Inflammatory macrophage (primary cell): ENCODE measurements at places on chromosomes 2 and 18.
A peak's percentile ranks its signal among the peaks of the same experiment; 100 is the strongest.

DNA sequence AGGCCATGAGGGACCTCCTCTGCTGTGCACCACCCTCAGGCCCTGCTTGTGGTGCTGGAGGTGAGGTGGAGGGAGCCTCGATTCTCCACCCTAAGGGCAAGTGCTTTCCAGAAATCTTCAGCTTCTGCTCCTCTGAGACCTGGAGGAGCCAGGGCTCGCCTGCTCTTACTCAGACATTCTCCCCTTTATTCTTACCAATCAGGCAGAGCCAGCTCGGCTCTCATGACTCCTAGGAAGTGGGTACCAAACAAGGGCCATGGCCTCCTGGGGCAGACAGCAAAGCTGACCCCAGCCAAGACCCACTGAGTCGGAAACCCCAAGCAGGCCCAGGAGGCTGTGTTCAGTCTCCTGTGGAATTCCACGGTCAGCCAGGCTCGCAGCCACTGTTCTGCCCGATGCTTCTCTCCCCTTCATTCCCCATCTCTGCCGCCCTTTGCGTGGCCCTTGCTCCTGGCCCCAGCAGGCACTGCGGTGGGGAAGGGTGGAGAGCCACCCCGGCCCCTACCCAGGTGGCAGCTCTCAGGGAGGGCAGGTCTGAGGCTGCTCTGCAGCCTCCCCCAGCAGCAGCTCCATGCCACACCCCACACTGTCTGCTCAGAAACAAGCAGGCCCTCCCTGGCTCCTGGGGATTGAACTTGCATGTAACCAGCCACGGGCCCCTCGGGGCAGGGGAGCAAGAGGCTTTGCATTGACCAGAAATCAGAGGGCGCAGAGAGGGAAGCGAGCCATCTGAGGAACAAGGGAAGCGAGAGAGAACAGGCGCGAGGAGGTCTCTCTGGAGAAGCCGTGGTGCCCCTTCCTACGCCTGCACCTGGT is 24.0 kb downstream of the HS1BP3 start:
- DNase-seq, result no peak

GRCh38 chr2:112644933-112645309 is 818 bp upstream of the SLC20A1 start:
- DNase-seq, result no peak

- peak; percentile 71 for DNase-seq
Measured at GRCh38 chr2:191565647-191566198, 112.2 kb upstream of the NABP1 start.

DNA sequence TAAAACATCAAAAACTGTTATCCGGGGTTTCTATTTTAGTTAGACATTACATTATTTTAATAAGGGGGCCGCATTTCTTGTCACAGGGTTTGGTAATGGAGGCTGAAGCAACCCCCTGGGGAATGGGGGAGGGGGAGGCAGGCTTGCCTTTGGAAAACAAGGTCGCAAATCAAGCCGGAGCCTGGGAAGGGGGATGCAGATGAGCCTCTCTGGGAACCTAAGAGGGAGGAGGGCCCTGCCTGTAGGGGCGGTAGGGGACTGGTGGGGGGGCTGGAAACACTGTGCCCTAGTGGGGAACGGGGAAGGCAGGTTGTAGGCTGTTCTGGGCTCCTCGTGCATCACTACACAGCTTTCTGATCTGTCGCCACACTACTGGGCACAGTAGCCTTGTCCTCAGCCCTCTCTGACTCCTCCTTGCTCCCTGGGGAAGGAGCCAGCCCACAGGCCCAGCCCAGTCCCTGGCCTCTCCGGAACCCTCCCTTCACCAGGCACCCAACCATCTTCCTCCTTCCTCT is 170.2 kb upstream of the SMAD2 start:
- DNase-seq, result peak; percentile 15

DNA sequence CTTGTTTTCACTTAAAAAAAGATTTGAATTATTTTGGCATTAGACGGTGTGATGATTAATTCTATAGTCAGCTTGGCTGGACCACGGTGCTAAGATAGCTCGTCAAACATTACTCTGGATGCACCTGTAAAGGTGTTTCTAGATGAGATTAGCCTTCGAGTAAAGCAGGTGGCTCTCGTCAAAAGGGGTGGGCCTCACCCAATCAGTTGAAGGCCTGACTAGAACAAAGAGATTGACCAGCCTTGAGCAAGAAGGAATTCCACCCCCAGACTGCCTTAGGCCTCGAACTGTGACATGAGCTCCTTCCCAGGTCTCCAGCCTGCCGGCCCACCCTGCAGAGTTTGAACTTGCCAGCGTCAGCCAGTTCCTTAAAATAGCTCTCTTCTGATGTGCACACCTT is 73.4 kb downstream of the TWIST2 start:
- DNase-seq, result no peak

DNA sequence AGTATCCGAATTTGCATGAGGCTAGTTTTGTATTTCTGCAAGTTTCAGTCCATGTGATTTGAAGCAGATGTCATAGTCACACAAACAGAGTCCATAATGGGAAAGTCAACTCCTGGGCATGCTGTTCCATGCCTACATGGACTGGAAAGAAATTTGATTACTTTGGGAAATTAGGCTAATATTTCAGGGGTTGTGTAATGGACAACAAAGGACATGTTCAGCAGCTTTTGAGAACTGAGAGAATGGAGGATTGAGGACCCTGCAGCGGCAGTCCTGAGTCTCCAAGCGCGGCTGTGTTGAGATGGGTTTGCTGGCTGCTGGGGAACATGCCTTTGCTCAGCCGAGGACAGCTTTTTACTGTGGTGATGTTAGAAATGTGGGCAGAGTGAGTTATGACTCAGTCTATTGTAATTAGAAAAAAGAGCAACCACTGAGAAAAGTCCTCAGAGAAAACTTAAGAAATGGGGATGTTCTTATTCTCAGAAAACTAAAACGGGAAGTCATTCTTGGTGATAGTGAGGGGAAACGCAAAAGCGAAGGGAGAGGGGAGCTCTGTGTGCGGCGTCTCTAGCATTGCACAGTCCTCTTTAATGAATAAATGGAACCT is 149.2 kb downstream of the FAM210A start:
- peak; percentile 94 for DNase-seq

DNA sequence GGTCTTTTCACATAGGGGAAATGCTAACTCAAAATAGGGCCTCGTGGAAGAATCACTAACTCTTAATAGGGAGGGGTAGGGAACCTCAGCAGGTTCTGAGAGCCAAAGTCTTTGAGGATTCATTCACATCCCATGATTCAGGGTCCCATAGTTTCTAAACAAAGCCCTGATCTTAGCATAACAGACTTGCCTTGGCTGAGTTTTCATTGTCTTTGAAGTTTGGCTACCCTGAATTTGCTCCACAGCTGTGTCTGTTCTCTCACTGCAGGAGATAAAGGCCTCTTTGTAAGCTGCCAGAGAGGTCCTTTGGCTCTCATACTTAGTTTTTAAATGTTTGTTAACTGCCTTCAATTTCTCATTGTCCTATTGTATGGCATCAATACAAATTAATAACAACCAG is 54.5 kb downstream of the ZDBF2 start:
- no peak for DNase-seq

DNA sequence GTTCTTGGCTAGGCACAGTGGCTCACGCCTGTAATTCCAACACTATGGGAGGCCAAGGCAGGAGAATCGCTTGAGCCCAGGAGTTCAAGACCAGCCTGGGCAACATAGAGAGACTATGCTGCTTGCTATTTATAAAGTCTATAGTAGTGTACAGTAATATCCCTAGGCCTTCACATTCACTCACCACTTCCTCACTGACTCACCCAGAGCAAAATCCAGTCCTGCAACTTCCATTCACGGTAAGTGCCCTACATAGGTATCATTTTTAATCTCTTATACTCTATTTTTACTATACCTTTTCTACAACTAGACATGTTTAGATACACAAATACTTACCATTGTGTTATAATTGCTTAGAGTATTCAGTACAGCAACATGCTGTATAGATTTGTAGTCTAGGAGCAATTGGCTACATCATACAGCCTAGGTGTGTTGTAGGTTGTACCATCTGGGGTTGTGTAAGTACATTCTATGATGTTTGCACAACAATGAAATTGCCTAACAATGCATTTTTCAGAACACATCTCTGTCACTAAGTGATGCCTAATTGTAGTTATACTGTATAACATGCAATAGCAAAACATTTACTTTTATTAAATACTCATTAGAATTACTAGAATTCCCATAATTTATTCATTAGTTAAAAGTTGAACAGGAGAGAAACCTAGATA is 8.8 kb downstream of the DHX57 start:
- no peak for DNase-seq

- peak; percentile 95 for DNase-seq
Measured at GRCh38 chr18:55589625-55590291, 1.8 kb upstream of the TCF4 start.

DNA sequence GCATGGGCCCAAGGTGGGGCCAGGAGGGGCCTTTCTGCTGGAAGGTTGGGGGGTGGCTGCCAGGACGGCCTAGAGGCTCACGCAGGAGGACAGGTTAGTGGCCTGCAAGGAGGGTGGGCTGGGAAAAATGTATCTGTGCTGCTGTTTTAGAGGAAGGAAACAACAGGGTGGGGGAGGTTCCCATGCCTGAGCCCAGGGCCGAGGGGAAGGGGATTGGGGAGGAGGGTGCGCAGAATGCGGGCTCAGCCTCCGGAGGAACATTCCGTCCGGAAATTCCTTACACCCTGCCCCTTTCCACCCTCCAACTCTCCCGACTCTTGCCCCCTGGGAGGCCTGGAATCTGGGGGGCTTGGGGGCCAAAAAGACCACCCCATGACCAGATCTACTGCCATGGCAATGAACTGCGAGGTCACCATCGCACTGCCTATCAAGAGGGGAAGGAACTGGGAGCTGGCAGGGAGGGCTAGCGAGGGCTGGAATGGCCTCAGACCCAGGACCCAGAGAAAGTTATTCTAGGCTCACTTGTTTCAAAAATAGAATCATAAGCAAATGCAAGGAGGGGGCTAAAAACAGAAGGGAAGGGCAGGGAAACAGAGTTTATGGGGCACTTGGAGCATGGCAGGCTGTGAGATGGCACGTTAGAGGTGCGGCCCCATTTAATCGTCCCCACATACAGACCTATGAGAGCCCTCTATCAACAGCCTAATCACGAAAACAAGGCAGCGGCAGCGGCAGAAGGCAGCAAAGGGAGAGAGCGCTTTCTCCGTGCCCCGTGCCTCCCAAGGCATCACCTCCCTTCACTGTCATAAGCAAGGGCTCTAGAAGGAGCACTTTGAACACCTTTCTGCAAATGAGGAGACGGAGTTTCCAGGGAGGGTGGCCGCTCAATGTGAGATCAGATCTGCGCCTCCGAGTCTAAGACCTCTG is 90.4 kb downstream of the TNS1 start:
- DNase-seq, result no peak

DNA sequence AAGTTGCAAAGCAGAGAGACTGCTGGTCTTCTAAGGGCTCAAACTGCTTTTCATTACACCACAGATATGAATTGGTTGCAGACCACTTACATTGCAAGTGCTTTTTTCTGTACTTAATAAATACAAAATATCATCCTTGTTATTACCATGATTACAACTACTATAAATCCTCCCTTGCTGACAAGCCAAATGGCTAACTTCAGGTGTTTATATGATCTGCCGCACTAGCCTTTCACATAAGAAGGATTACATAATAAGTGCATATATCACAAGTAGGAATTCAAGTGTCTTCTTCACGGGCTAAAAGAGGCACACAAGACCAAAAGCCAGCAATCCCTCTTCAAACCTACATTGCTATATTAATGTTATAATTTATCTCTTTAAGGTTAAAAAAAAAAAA is 373.0 kb downstream of the ZEB2 start:
- DNase-seq, result no peak

DNA sequence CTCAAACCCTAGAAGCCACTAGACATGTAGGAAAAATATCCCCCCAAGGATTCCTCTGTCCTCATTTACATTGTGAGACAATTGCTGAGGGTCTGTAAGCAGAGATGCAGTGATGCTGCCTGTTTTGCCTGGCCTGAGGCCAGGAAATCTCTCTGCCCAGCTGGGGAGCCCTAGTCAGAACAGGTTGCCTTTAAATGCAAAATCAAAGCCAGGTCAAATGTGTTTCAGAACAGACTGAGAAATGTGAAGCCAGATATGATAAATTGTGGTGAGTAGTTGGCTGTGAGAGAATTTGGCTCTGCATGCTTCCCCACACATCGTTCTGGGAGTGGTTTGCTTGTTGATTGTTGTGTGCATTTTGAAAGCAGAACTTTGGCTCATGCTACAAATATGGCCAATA is 38.4 kb upstream of the NXPH2 start:
- no peak for DNase-seq

- no peak for DNase-seq
Measured at GRCh38 chr2:31203916-31204315, 13.4 kb downstream of the CAPN14 start.

DNA sequence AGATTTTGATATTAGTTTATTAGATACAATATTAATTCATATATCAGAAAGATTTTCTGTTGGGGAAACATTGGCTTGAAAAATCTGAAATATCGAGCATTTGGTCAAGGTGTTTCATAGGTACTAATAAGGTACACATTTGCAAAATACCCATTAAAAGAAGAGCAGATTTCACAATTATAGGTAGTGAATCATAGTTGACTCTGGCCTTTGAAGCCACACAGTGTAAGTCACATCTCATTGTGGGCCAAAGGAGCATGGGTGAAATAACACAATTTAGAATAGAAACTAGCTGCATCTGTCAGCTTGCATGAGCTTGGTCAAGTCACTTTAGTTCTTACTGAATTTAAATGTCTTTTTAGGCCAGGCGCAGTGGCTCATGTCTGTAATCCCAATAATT is 4.9 kb downstream of the KDM3A start:
- no peak for DNase-seq

- no peak for DNase-seq
Measured at GRCh38 chr2:230881840-230882239, 17.1 kb downstream of the ITM2C start.

DNA sequence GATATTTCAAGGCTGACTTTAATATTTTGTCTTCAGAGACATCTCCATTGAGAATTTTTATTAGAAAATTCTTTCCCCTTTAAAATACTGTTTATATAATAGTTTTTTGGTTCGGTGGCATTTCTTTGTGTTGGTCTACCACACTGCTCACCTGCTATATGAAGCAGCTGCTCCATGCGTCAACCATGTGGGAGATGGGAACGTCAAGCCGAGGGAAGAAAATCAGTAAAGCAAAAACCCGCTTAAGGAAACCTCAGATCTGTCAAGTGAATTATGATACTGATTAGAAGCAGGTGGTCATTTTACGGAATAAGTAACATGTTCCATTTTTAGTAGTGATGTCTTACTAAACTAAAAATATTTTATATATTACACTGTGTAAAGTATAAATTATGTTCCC is 5.6 kb upstream of the TMEM17 start:
- no peak for DNase-seq

DNA sequence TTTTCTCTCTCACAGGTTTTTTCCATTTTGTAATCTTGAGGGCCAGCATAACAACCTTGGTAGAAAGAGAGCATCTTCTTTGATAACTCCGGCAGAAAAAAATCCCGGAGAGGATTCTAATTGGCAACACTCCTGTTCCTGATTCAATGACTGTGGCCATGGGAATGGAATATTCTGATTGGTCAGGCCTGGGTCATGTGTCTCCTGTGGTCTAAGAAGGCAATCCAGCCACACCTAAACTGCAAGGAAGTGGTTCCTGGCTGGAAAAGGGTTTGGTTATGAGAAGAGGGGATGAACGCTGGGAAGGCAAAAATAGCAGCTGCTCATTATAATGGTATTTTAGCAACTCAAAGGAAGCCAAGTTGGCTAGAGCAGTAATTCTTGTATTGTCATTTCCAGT is 24.8 kb upstream of the ZNF638 start:
- DNase-seq, result no peak

- no peak for DNase-seq
Measured at GRCh38 chr2:196801674-196802261, 2.3 kb upstream of the GTF3C3 start.
